ENCODE measurements at places on chromosomes 12 and 14.

GRCh38 chr12:24731596-24731995, 217.3 kb downstream of the BCAT1 start:
- DNase-seq, result no peak

- DNase-seq, result no peak
Observed at GRCh38 chr12:27814411-27814810, 34.4 kb upstream of the MANSC4 start.

GRCh38 chr14:28772613-28773012, 6.0 kb downstream of the FOXG1 start:
- no peak for DNase-seq

DNA sequence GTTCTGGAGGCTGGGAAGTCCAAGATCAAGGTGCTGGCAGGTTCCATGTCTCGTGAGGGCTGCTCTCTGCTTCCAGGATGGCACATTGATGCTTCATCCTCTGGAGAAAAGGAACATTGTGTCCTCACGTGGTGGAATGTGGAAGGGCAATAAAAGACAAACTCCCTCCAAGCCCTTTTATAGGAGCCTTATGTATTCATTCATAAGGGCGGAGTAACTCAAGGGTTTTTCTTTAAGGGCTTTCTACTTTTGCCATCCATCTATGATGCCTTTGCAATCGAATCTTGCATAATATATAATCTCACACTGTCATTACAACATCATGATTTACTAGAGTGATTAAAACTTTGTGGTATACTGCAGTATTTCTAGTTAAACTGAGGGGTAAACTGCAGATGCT, 132.7 kb upstream of the DDHD1 start:
- DNase-seq, result no peak

DNA sequence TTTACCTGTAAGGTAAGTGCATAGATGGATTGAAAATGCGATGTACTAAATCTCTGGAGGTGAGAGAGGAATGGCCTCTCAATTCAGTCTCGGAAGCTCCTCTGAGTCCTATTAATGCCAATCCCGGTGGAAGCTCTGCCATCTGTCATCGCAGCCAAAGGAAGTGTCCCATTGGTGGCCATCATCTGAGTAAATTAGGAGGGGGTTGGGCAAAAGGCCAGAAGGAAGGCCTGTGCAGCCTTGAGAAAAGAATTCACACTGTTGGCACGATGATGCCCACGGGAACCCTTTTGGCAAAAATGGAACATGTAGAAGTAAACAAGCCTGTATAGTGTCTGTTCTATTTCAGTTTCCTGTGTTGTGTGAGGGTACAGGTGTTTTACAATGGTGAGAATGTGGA, 494.8 kb downstream of the NELL2 start:
- no peak for DNase-seq
